Keratinocyte (primary cell): ENCODE measurements at places on chromosomes 5 and 9.

DNA sequence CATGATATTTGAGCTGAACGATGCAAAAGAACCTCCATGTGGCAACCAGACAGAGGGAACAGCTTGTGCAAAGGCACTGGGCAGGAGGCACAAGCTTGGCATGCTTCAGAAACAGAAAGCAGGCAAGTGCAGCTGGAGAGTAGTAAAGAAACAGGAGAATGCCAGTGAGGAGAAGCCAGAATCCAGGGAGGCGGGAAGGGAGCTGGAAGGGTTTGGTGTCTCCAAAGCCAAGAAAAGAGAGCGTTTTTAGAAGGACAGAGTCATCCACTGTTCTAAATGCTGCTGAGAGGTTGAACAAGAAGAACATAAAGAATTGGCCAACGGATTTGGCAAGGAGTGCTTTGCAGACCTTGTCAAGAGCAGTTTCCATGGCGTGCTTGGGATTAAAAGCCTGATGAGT lies 124.7 kb downstream of the TLE1 start:
- DNase-seq = no peak

DNA sequence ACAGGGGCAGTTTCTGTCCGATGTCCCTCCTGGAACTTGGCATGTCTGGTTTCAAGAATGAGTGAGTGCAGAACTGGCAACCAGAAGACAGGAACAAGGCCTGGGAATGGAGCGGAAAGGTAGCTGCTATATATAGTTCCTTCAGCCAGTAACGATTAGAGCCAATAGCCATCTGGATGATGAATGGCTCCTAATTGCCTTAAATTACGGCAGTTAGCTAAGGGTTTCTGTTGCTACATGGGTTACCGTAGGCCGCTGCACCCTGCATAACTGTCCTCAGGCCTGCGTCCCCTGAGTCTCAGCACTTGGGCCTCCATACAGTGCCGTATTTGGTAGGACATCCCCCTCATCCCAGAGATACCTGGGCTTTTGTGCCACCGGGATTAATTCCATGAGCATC lies 29.4 kb downstream of the WWC1 start:
- no peak for DNase-seq

GRCh38 chr9:116370556-116370955 lies 217.0 kb downstream of the PAPPA start:
- DNase-seq = no peak

DNA sequence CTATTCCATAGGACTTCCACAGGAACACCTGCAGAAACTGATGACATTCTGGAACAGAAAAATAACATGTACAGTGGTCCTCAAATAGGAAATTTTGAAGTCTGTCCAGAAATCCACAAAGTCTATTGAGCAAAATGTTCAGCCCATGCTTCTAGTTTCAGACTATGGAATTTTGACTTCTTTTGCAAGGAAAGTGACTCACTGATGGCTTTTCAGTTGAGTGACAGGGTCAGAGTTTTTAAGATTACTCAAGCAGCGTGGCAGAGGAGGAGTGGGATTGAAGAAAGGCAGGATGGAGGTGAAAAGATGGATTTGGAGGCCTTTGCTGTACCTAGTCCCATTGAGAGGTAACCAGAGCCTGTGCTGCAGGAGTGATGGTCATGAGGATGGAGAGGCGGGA lies 151.5 kb downstream of the GOLPH3 start:
- DNase-seq = no peak

DNA sequence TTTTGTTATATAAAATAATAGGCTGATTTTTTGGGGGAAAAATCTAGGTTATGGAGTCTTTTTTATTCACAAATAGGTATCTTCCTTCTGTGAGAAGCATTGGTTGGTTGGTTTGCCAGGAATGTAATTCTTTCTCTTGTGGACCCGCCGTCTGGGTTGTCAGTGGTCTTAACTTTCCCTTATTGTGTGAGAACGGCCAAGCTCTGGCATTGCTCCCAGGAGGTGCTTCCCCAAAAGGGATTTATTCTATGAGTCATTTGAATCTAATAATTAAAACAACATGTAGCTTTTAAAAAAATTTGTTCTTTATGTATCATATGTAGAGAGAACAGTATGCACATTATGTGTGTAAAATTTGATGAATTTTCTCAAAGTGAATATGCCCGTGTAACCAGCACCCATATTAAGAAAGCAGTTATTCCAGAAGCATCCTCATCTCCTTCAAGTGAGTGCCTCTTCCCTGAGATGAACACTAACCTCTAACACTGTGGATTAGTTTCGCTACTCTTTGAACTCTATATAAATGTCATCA lies 114.4 kb downstream of the MAST4 start:
- no peak for DNase-seq

DNA sequence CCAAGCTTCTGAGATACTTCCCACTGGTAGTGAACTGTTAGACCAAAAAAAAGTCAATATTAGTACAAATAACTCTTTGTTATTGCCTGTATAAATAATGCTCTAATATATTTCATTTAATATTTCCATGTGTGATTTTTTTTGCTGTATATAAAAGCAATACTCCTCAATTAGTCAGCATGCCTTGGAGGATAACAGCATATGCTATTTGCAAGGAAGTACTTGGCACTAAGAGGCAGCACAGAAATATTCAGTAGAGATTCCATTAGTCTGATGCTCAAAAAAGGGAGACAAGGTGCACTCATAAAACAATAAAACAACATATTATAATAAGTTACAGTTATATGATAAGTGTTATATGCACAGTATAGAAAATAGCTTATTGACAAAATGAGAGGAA lies 296.6 kb upstream of the MPDZ start:
- DNase-seq = no peak
